ENCODE measurements at places on chromosomes 11 and 22.

- no peak for DNase-seq
Measured at GRCh38 chr22:49514641-49515040, 313.0 kb downstream of the BRD1 start.

DNA sequence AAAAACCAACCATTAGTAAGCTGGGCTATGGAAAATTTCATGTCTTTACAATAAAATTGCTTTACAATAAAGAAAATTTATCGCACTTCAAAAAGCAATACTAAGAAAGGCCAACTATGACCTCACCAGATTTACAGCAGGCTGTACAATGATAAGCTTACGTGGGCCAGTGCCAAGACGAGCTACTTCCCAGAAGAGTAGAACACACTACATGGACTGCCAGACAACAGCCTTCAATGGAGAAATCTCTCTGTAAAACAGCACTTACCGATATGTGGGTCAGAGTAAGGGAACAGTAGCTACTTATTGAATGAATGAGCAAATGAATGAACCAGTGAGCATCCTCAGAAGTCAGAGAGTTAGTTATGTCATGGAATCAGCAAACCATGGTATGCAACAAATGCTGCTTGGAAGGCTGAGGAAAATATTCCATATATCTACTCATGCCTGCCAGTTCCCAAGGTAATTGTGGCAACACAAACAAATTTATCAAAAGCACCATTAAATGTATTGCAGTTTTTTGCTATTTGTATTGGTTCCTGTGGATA lies 74.4 kb downstream of the SLC36A4 start:
- no peak for DNase-seq

DNA sequence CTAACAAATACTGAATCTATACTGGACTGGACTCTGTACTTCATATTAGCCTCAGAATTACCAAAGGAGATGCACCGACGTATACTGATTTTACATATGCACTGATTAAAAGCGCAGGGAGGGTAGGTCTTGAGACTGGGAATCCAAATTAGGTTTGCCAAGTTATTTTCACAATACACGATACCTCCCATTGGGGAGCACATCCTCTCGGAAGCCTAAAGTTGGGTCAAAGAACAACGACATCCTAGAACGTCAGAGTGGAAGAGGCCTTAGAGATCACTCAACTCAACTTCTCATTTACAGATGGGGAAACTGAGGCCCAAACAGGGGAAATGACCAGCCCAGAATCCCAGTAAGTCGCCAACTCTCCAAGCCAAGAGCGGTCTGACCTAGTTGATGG lies 626 bp downstream of the DNAL4 start:
- DNase-seq, result no peak

DNA sequence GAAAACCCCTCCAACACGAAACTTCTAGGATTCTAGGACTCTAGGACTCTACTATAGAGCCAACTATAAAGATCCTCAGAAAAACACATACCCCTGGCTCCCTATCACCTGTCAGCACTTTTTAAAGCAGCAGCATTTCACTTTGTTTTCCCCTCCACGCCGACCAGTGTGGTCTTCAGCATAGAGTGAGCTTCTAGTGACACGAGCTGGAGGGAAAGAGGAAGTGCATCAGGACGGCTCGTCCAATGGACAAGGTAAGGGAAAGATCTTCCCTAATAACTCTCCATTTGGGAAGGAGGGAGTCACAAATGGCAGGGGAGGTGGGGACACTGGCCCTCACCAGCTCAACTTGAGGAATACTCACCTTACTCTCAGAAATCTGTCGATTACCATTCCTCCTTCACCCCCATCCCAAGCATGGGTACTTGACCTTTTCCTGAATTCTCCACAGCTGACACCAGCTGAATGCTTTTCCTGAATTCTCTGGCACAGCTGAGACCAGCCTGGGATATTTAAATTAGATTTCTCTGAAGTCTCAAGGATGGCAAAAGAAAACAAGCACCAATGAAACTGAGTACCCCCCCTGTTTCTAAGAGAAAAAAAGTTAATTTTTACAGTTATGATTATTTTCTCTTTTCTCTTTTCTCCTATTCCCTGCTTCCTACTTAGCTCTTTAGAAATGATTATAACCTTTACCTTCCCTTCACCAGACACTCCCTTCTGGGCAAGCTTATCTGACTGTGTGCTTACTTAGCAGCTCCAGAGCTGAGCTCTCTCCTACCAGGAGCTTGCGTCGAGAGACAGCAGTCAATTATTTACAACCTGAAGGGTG lies 33.3 kb upstream of the NNMT start:
- DNase-seq, result no peak

DNA sequence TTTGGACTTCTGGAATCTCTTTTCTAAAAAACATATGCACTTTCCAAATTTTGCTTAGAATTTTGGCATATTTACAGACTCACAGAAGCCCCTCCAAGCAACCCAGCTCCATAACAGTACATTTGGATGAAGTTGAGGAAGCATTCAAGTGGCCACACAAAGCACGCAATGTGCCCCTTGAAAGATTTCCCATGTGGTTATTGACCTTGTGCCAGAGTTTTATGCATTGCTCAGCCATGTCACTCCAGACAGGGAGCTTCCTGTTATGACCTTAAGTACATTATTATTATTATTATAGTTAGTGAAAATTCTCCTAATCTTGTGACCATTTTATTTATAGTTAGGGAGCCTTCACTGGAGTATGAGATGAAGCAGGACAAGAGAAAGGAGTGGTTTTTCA lies 35.0 kb upstream of the BDNF start:
- no peak for DNase-seq

DNA sequence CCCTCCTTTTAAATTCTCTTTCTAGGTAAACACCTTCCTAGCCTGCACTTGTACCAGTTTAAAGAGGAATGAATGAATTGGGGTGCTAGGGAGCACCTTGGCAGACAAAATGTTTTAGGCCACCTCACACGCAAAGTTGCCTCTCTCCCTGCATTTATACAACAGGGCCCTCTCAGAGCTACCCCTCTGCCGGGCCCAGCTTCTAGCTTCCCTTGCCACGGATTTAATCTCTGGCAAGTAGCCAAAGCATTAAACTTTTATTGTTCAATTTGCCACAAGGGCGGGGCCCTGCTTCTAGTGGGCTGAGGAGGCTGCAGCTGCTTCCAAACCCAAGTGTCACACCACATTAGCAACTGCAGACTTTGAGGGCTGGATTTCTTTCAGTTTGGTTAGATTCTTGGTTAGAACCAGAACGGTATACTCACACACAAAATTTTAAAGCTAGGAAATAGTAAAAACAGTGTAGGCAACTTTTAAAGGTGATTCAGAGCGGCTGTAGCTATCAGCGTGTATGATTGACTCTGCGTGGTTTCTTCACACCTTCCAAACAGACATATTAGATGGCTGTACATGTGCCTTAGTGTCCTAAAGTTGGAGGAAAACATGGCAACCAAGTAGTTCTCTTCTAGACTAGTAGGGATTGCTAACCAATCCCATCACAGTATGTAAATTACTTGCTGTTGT lies 6.5 kb downstream of the KREMEN1 start:
- DNase-seq, result no peak

DNA sequence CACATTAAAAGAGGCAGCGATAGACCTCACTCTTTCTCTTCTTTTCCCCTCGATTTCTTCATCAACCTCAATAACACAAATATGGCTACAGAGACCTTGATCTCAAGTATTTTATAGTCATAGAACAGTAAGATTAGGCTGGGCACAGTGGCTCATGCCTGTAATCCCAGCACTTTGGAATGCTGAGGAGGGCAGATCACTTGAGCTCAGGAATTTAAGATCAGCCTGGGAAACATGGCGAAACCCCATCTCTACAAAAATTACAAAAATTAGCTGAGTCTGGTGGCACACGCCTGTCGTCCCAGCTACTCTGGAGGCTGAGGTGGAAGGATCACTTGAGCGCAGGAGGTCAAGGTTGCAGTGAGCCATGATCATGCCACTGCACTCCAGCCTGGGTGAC lies 14.6 kb downstream of the SLN start:
- no peak for DNase-seq

DNA sequence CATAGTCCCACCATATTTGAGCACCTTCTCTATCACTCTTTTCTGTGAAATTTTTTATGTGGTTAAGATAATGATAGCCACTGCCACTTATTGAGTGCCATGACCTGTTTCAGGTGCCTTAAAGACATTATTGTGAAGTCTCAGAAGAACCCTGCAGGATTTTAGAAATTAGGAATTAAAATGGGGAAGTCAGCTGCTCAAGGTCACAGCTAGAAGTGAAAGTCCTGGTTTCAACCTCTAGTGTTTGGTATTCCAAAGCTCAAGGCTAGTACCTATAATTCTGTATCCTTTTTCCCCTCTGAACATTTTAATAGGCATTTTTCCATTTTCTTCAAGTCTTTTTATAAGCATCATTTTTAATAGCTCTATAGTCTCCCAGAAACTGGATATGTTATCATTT lies 9.0 kb upstream of the RRM1 start:
- no peak for DNase-seq

DNA sequence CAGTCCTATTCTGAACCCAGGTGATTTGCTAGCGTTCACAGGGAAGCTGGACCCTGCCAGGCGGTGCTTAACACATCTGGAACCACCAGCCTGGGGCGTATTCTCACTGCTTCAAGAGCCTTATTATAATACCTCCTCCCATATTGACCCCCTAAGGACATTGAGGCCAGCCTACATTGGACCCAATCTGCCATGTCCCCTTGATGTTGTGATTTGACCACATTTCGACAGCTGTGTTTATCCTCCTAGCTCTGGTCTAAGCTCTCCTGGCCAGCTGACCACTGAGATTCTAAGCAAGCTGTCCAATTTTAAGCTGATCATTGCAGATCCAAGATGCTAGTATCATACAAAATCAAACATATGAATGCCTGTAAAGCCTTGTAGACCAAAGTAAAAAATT lies 148.1 kb upstream of the BLID start:
- DNase-seq, result no peak

DNA sequence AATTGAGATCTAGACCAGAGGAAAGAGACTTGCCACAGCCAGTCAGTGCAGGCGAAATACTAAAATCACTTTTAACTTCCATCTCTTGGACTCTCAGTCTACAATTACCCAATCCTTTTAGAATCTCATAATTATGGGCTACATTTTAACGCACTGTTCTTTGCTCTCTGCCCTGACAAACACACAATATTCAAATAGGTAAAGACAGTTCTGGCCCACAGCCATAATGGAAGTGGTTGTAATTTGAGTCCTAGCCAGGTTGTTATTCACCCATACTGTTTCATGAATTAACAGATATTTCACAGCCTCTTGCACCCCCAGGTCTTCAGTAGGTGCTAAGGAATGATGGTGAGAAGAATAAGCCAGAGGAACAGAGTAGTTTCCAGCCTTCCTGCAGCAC lies 830 bp downstream of the C11orf97 start:
- DNase-seq, result no peak

DNA sequence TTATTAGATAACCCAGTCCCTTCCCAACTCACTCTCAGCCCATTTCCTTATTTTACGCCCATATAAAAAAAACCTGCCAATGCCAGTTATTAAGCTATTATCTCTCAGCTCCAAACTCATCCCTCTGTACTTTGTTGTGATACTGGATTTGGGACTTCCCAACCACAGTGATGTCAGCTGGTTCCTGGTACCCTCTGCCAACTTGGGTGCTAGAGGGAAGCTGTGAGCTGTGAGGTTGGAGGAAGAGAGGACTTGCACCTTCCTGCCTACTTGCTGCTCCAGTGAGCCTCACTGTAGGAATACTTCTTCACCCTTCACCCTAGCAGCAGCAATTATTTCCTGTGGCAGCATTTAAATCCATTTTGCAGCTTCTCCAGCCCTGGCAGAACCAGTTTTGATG lies 19.2 kb upstream of the CSF2RB start:
- DNase-seq, result no peak

DNA sequence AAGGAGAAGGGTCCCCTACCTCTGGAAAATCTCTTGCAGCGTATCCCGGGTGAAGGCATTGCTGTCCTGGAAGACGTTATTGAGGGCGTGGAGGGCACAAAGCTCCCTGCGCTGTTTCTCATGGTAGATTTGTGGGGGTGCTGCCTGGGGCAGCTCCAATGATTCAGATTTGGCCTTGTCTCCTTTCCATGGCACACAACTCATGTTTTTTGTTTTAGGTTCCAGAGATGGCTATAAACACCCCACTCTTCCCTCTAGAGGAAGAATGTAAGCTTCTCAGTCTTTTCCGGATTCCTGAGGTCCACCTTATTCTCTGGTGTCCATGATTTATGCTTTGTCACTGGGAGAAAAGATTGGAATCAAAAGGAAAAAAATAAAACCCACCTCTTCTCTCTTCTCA lies 959 bp downstream of the JOSD1 start:
- no peak for DNase-seq

GRCh38 chr22:21837248-21837979 lies 30.0 kb downstream of the MAPK1 start:
- peak; percentile 26 for DNase-seq

GRCh38 chr11:66334605-66335442 lies 1.4 kb downstream of the RIN1 start:
- no peak for DNase-seq

GRCh38 chr11:107250017-107250416 lies 207.6 kb downstream of the CWF19L2 start:
- DNase-seq, result no peak

GRCh38 chr11:127003260-127003981 lies 2.9 kb upstream of the KIRREL3 start:
- DNase-seq, result no peak

DNA sequence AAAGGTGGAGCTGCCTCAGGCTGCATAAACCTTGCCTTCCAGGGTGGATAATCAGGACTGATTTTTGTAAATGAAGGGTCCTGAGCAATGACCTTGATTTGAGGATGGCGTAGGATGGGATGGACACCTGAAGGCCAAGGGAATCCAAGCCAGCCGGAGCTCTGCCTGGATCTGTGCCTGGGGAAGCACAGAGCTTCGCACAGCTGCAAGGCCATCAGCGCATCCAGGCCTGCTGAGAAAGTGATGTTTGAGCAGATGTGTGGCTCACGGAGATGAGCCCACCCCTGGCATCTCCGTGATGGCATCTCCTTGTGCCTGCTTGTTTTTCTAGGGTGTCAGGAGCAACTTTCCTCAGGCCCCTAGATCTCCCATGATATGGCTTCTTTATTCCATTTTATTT lies 23.3 kb downstream of the FAM83F start:
- DNase-seq, result no peak
